ENCODE measurements at places on chromosomes 7 and 10.

DNA sequence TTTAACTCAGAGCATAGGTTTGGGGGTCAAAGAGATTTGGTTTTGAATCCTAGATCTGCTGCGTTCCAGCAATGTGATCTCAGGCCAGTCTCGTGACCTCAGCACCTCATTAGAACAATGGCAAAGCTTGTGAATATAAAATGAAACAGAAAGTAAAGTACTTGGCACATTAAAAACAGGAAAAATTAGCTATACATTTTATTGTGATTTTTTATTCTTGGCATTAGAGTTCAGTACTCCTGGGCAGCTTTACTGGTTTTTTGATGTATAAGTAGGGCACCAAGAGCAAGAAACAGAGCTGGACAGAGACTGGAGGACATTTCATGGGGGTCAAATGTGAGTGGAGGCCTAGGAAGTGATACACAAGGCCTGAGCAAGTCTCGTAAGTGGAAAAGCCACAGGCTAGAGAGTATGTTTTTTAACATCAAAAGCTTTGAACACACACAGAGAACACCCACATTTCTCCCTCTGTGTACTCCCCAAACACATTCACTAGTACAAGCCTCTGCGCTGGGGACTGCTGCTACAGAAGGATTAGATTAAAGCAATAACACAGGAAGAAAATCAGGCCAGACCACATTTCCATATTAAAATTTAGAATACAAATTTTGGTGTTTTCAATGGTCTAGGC is 157.2 kb upstream of the SLC25A13 start:
- no peak for DNase-seq

- no peak for DNase-seq
Observed at GRCh38 chr10:34715511-34716187, 99.4 kb downstream of the PARD3 start.

DNA sequence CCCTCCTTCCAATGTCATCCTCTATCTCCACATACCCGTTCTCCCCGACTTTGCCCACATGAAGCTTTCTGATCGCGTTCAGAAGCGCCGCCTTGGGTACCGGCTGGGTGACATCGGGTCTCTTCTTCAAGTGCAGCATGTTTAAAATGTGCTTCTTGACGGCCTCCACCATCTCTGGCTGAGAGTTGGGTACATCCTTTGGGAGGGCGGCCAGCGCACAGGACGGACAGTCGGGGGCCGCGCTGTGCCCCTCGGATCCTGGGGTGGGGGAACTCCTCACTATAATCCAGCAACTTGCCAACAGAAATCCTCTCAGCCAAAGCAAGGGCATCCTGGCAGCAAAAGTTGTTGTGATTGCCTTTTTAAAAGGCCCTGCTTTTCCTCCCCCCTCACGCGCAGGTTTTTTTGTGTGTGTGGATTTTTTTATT is 2.8 kb downstream of the INHBA start:
- no peak for DNase-seq

GRCh38 chr10:78134773-78135306 is 101.2 kb downstream of the RPS24 start:
- DNase-seq: no peak

DNA sequence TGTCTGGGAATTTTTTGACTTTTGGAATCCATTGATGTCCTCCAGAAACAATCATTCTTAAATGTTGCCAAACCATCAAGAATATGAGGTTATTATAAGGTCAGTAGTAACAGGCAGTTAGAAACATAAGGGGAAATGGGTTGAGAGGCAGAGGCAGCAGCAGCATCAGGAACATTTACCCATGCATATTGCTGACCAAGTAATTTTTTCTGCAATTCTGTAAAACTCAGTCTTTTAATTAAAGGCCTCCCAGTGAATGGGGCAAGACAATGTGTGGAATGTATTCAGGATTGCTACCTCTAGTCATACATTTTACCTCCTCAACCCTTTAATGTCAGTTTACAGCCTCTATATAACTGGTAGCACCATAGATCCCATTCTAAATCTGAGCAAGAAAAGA is 66.5 kb upstream of the SKAP2 start:
- DNase-seq: no peak

- DNase-seq: no peak
Observed at GRCh38 chr7:141586878-141587277, 35.7 kb downstream of the AGK start.

DNA sequence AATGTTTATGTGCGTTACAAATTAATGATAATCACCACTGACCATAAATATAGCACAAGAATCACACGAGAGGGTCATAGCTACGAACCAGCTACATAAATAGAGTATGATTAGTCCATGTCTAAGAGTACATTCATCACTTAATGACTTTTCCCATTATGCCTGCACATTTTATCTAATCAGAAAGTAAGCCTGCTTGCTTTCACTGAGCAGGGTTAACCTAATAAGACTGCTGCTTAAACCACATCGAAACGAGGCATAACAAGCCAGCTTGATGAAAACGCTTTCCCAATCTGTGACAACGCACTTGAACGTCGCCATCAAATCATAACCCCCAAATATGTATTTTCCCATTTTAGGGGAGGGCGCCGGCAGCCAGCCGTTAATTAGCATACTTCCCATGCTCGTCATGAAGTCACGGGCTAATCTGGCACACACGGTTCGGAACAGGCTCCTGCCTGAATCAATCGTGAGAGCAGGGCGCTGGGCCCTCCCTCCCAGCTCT is 71.5 kb downstream of the EBF3 start:
- DNase-seq: no peak

- DNase-seq: no peak
Observed at GRCh38 chr10:10828623-10829022, 189.0 kb upstream of the CELF2 start.
